ENCODE measurements at places on chromosomes 6 and 20.

DNA sequence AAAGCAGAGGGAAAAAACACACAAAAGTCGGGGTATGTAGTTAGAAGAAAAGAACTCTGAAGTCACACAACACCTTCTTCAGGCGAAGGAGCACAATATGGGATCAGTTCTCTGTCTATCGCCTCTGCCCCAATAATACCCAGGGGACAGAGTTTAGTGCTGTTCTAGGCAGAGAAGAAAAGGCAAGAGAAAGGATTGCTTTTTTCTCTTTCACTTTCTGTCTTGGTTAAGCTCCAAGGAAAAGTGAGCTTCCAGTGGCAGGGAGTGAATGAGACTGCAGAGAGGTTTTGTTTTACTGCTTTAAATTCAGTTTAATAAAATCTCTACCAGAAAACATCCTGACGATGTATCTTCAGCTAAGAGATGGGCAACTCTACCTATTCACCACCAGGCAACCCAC lies 86.6 kb upstream of the STXBP5 start:
- no peak for DNase-seq

- no peak for DNase-seq
Observed at GRCh38 chr6:113825781-113826180, 31.4 kb upstream of the MARCKS start.

- DNase-seq = no peak
Observed at GRCh38 chr6:164579035-164579434, 730.4 kb downstream of the C6orf118 start.

DNA sequence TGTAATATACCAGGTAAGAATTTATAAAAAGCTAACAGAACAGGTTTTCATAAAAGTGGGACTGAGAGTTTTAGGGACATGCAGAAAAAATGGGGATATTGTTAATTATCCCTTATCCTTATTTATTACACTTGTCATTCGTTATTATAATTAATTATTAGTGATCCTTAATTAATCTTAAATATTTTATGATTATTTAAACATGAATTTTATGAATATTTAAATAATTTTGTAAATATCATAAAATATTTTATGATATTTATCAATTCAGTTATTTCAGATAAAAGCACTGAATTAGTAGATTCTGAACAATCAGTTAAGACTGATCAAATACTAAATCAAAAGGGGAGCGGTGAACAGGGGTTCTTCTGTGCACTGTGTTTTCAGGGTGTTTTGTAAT lies 300.1 kb downstream of the PAX1 start:
- no peak for DNase-seq

DNA sequence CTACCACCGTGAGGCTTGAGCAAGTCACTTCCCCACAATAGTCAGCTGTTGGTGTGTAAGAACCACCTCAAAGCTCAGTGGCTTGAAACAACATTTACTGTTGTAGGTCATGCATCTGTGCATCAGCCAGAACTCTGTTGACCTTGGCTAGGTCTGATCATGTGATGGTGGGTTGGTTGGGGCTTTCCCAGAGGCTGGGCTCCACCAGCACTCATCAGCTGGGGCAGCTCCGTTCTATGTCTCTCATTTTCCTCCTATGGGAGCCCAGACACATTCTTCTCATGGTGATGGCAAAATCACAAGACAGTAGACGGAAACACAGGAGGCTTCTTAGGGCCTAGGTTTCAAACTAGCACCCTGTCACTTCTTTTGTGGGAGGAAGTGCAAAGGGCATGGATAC lies 42.8 kb upstream of the PSMF1 start:
- no peak for DNase-seq

All from amniotic stem cell (primary cell).